SK-N-MC (cell line): ENCODE measurements at places on chromosomes 4 and X.

DNA sequence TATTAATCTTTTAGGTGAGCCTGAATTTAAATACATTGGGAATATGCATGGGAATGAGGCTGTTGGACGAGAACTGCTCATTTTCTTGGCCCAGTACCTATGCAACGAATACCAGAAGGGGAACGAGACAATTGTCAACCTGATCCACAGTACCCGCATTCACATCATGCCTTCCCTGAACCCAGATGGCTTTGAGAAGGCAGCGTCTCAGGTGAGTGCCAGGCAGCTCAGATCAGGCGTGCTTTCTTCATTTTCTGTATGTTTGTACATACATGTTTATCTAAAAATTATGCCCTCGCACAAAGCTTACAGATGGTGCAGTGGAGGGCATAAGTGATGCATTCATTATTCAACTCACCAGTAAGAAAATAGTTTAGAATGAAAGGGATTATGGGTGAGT lies 85.6 kb downstream of the CPE start:
- DNase-seq = no peak

DNA sequence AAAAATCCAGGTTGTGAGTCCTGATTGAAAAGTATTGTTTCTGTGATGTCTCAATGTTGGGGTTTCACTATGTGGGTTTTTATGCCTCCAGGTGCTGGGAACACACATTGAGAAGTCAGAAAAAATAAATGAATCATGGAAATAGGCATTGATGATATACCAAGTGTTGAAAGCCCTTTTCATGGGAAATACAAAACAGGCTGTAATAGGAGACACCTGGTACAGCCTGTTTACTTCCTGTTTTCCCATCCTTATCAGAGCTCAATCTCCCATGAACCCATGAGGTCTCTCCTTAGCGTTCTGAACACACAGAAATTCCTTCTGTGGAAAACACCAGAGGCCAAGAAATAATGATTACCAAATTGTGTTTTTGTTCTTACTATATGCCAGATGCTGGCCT lies 106.3 kb upstream of the BOD1L1 start:
- peak; percentile 3 for DNase-seq

GRCh38 chr4:107036584-107037198 lies 578 bp upstream of the DKK2 start:
- no peak for DNase-seq

DNA sequence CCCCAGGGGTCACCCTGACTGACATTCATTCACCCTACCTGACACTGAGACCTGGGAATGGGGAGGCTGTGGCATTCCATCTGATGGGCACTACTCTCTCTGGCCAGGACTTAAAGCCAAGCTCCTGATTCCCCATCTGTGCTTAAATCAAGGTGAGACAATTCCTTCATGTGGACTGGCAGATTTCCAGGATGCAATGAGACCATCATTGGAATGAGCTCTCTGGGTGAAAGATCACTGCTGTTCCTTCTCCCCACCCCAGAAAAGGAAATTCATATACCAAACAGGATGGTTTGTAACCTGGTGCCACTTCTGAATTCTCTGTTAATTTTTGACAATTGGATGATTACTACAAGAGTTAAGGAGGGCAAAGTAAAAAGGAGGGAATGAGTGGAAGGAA lies 354.8 kb downstream of the MID1IP1 start:
- DNase-seq = no peak

DNA sequence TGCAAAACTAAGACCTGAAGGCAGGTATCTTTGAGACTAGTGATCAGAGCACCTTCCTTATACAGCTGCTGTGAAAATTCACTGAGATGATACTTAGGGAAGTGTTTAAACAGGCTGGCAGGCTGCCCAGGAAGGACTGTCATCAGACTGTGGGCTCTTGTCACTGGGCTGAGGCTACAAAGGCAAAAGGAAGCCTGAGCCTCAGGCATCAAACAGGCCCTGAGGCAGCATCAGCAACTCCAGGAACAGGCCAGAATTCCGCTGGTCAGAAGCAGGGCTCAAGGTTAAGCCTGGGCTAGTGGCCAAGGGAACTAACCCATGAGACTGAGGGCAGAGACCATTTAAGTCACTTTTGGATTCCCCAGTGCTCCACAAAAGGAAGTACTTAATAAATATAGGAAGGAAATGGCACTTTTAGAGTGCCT lies 12.8 kb downstream of the PJA1 start:
- no peak for DNase-seq
